Stimulated activated CD8-positive, alpha-beta memory T cell treated with anti-CD3 and anti-CD28 coated beads, Interleukin-7, amount 100 ng/mL, for 1 hour (primary cell): ENCODE measurements at places on chromosomes 3 and 15.

DNA sequence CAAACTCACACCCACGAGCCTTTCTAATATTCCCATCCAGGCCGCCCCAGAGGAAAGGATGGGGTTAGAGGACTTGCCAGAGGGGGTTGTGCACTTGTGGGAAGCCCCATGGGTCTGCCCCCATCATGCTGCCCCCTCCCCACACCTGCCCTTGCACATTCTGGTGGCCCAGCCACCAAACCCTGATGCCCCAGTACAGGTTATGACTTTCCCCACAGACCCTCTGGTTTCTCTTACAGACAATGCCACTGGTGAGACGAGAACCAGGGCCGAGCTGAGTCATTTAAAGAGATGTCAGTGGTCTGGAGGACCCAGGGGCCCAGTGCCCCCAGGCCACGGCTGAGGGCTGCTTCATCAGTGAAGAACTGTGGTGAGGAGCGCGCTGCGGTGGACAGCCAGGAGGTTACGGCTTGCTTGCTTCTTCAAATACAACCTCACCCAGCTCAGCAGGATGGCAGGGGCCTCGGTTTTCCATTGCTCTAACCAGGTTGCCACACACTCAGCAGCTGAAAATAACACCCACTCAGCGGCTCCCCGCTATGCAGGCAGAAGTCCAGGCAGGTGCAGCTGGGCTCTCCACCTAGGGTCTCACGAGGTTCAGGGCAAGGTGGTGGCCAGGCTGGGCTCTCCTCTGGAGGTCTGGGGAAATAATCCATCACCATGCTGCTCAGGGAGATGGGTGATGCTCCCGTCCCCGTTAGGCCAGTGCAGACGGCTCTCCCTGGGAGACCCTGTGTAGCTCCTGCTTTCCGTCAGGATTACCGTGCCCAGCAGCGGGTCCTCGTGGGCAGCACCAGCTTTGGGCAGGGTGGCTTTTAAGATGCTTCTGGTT is 13.8 kb upstream of the SNRPA1 start:
- DNase-seq, result no peak

DNA sequence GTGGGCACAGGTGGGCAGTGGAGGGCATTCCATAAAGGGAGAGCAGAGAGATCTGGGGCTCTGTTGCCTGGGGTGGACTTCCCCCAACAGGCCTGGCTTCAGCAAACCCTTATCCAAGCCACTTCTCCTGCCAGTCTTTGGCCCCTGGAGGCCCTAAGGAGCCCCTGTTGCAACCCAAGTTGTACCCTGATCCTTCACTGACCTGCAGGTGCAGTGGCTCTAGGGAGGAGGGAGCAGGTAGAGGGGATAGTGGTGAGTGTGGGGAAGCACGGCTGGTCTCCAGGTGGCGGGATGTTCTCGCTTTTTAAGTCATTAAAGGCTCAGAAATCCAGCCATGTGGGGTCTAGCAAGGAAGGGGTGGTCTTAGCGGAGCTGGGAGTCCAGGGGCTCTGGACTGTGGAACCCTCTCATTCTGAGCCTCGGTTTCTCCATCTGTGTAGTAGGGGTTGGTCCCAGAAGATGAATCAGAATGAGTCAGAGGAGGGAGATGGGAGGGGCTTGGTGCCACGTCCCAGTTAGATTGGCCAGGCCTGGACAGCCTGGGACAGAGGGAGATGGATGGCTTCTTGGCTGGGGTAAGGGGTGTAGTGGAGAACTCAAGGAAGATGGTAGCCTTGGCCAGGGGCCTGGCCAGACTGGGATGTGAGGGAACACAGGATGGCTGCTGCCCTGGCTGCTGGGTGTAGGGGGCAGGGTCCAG is 2.6 kb downstream of the ZBTB47 start:
- DNase-seq, result no peak

DNA sequence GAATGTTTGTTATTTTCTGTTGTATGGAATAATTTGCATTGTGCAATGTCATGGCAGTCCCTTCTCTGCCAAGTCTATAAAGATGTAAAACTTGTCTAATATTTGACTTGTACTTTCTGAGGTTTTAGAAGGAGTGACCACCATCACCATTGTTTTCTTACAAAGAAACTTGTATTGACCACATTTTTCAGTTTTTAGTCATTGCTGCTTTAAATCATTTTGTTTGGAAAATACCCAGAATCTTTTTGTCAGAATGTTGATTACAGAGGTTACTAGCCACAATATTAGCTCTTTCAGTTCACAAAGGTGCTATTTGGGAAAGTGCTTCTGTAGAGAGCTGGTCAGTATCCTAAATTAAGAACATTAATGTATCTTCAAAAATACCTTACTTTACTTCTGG is 532.4 kb upstream of the GBE1 start:
- DNase-seq, result no peak

DNA sequence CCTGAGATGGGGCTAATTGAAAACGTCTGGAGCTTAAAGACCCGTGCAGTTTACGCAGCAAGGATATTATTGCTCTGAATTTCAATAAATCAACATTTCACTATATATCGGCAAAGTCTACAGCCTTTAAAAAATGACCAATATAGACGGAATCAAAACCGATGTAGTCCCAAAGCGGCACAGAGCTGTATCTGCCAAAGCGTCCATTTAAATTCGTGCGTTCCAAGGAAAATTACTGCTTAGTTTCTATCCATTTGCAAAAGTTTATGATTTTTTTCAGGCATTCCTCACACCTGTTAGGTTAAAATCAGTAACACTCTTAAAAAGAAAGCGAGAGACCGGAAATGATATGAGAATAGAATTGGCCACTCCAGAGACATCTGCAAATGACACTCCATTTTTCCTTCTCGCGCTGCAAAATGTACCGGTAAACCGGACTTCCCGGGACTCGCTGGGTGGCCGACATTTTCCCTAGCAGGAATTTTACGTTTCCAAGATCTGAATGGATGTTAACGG is 777 bp upstream of the EIF4A2 start:
- DNase-seq, result no peak

DNA sequence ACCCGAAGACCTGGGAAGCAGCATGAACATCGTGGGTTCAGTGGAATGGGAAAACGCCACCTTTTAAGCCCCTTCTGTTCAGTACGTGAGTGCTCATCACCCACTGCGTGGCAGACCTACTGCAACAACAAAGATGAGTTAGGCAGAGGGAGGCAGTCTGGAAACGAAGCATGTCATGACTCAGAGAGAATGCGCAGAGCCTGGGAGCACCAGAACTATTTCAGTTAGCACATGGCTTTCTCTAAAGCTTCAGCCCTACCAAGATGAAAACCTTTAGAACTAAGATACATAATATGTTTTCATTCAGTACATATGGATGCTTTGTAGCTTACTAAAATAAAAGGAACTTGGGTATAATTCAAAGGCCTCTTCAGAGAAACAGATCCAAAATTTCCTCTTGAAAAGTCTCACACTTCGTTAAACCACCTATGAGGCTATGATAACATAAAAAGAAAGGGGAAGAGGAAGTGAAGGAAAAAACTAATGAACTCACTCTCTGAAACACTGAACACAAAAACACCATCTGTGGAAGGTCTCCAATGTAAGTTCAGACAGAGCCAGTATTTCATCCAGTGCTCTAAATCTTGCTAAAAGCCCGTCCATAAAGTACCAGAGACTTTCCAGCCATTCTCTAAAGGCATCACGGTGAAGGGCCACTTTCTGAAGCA is 140.1 kb downstream of the OCA2 start:
- DNase-seq, result no peak

GRCh38 chr3:95148107-95148506 is 1085.2 kb downstream of the NSUN3 start:
- no peak for DNase-seq

GRCh38 chr15:40349163-40349562 is 1.7 kb upstream of the PHGR1 start:
- DNase-seq, result no peak

DNA sequence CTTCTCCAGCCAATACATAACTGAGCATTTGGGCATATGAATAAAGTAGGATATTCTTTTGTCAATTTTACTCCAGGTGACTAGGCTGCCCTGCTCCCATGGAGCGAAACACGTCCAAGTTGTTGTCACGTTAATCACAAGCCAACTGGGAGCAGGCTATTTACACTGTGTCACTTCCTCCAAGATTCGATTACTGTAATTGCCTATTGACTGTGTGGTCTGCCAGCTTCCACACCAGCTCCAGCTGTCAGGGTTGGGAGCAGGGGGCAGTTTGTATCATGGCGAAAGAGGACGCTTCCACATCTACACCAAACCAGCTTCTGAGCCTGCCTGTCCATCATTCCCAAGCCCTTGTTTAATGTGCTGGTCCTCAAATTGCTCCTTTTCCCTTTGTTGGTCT is 89.2 kb upstream of the RORA start:
- DNase-seq, result no peak

DNA sequence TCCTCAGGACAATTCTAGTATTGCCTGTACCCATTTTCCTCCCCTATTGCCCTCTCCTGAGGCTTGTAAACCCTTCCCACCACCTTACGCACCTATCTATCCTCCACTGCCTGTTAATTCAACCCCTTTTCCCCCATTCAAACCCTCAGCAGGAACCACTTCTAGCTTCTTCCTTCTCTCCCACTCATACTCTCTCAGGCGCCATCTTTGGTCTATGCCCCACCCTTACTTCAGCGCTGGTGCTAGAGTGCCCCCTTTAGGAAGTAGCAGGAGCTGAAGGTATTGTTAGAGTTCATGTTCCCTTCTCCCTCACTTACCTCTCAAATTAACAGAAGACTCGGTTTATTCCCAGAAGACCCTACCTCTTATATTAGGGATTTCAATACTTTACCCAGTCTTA is 121.8 kb upstream of the NLGN1 start:
- no peak for DNase-seq
